Cerebellar nuclear complex (tissue), 1 donor: ENCODE measurements at places on chromosomes 4 and X.
A peak's percentile ranks its signal among the peaks of the same experiment; 100 is the strongest.

GRCh38 chrX:66004928-66005829 lies 34.7 kb downstream of the VSIG4 start:
- no peak for DNase-seq

GRCh38 chr4:85864259-85865205 lies 389.6 kb downstream of the ARHGAP24 start:
- no peak for DNase-seq

- DNase-seq: no peak
Observed at GRCh38 chr4:41256131-41256739, 493 bp upstream of the UCHL1 start.

GRCh38 chr4:24765376-24765988 lies 29.9 kb upstream of the SOD3 start:
- no peak for DNase-seq

DNA sequence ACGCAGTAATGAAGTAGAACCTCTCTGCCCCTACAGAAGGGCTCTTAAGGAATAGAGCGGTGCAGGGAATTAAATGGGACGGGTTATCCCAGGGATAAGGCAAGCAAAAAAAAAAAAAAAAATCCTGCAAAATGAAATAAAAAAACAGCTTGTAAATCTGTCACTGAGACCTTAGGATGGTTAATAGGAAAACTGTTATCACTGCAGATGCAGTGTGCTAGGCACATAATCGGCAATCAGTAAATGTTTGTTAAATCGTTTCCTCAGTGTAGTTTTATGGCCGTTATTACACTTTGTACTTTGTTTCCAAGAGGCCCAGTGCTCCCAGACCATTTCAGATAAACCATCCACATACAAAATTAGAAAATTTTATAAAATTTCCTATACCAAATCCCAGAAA lies 1.0 kb downstream of the HNRNPH2 start:
- DNase-seq: no peak

DNA sequence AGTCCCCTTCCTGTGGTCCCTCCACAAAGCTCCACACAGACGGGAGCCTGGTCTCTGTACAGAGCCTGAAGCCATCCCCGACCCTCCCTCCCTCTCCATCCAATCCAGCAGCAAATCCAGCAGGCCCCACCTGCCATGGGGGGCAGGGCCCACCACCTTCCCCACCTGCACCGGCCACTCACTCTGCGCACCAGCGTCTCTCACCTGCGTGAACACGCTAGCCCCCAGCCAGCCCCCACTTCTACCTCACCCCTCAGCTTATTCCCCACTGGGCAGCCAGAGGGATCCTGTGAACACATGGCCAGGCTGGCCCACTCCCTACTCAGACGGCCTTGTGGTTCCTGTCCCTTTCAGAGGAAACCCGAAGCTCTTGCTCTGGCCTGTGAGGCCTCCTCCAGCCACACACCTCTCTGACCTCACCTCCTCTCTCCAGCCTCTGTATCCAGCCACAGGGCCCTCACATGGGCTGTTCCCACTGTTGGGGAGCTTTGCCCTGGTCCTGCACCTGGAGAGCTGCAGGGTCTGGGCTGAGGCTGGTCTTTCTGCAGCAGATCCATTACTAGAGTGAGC lies 70.9 kb downstream of the WFS1 start:
- no peak for DNase-seq

- no peak for DNase-seq
Observed at GRCh38 chrX:1529756-1530155, 7.2 kb downstream of the P2RY8 start.

GRCh38 chr4:28179126-28179525 lies 1318.5 kb downstream of the STIM2 start:
- no peak for DNase-seq

DNA sequence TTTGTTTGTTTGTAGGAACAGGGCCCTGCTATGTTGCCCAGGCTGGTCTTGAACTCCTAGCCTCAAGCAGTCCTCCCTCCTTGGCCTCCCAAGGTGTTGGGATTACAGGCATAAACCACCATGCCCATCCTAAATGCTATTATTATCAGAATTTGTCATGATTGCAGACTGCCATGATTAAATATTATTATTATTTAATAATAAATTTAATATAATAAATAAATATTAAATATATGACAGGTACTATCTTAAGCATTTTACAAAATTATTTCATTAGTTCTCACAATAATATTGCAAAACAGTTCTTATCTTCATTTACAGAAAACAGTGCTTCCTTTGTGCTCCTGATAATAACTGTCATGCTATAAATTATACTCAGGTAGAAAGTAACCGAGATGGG lies 133.4 kb upstream of the JADE1 start:
- DNase-seq: no peak

DNA sequence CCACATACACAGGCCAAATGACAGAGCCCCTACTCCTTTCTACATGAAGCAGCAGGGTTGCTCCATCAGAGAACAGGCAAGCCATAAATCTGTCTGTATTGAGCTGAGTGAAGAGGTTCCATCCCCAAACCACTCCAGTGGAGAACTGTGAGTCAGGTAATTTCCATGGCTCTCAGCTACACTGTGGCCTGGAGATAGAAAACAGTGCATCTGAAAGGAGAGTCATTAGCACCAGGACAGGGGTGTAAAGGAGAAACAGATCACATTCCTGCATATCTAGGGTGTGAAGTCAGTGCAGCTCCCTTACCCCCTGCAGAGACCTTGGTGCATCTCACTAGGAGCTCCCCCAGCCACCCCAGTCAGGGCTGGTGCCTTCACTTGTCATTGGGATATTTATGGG lies 314.7 kb downstream of the CHIC1 start:
- no peak for DNase-seq

GRCh38 chrX:70046978-70047377 lies 2.8 kb downstream of the AWAT2 start:
- no peak for DNase-seq

- no peak for DNase-seq
Observed at GRCh38 chrX:30489323-30489722, 88.2 kb downstream of the TASL start.

GRCh38 chr4:26746802-26747213 lies 113.8 kb upstream of the STIM2 start:
- no peak for DNase-seq

GRCh38 chr4:41196633-41197332 lies 17.6 kb downstream of the APBB2 start:
- no peak for DNase-seq

GRCh38 chrX:133402042-133402453 lies 13.2 kb downstream of the GPC4 start:
- DNase-seq: no peak

- DNase-seq: no peak
Observed at GRCh38 chrX:132409780-132410556, 78.9 kb downstream of the MBNL3 start.

GRCh38 chr4:37225778-37226177 lies 18.8 kb upstream of the NWD2 start:
- DNase-seq: no peak

DNA sequence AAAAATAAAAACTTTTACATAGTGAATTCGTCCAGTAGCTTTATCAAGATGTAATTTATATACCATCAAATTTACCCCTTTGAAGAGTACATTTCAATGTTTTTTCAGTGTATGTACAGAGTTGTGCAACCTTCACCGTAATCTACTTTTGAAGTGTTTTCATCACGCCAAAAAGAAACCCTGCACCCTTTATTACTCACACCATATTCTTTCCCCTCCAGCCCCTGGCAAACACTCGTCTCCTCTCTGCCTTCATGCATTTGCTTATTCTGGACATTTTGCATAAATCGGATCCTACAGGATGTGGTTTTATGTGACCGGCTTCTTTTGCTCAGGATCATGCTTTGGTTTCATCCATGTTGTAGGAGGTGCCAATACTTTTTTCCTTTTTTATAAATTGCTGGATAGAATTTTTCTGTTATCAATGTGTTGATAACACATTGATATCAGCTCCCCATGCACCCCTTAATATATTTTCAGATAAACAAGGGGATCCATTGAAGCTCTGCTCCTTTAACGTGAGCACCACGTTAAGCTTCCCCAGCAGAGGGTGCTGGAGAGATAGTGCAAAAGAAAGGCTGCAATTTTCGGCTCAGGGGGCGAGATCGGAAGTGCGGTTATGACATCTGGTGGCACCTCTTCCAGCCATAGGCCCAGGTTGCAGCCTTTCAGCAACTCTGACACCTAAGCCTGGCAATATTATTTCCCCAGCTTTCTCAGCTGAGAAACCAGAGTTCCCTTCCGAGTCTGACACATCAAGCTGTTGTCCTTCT lies 100.1 kb upstream of the VCX3B start:
- no peak for DNase-seq

- DNase-seq: no peak
Observed at GRCh38 chrX:16347968-16348670, 180.8 kb downstream of the MAGEB17 start.

GRCh38 chrX:150694738-150695410 lies 1.7 kb downstream of the MTMR1 start:
- DNase-seq: no peak

DNA sequence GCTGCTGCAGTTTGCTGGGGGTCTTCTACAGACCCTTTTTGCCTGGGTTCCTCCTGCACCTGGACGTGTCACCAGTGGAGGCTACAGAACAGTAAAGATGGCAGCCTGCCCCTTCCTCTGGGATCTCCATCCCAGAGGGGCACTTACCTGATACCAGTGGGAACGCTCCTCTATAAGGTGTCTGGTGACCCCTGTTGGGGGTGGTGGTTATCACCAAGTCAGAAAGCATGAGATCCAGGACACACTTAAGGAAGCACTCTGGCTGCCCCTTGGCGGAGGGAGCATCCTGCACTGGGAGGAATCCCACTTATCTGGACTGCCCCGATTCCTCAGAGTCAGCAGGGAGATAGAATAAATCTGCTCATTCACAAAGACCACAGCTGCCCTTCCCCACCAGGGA lies 218.9 kb upstream of the GALNTL6 start:
- DNase-seq: no peak

DNA sequence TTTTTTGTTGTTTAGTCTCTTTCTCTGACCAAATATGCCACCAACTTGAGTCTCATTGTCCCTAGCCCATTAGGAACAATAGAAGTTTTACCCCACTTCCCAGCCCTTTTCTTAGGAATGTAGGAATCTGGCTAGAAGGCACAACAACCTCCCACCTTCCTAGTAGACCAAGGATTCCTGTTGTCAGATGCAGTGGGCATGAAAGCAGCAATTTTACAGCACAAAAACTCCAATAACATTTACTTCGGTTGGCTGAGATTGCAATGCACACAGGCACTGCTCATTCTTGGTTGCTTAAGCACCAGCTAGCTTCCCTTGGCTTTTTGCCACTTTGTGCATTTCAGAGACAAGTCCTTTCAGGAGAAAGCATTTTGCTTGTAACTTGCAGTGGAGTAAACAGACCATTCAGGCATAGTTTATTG lies 312.8 kb downstream of the TENM3 start:
- no peak for DNase-seq

- no peak for DNase-seq
Observed at GRCh38 chr4:107902715-107903114, 28.6 kb upstream of the CYP2U1 start.

- no peak for DNase-seq
Observed at GRCh38 chr4:84597450-84597849, 14.5 kb downstream of the CDS1 start.

GRCh38 chr4:93828995-93829819 lies 654 bp downstream of the ATOH1 start:
- DNase-seq: no peak

GRCh38 chr4:6268650-6269615 lies 717 bp upstream of the WFS1 start:
- DNase-seq: no peak

DNA sequence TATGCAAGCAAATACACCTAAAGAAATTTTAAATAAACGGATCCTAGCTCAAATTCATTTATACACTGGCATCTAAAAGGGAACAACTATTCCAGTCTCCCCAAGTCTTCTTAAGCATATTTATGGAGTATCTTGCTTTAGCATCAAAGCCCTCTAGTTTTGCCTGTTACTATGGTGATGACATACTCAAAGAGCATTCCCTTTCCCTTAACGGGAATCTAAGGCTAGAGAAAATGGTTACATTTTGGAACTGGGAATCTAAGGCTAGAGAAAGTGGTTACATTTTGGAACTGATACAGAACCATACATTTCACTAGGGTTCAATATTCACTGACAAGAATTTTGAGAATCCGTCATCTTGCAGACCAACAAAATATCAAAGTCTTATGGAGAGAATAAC lies 271.2 kb downstream of the CHIC1 start:
- no peak for DNase-seq

- no peak for DNase-seq
Observed at GRCh38 chr4:124157396-124158083, 555.0 kb downstream of the ANKRD50 start.

GRCh38 chr4:1241466-1241935 lies 7.4 kb downstream of the CTBP1 start:
- DNase-seq: no peak

DNA sequence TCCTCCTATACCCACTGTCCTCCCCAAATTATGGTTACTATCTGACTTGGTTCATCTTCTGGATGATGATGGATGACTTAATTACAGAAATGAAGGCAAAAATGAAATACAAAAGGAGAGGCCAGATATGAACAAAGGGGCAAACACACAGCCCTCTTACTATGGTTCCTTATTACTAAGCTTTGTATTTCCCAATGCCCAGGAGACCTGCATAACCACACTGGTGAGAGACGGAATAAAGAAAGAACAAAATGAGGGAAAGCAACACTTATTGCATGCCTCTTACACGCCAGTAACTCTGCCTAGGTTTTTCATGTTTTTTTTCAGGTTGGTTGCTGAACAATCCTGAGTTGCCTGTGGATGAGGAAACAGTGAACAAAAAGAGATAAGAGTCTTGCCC lies 120.5 kb downstream of the SLC10A7 start:
- DNase-seq: no peak

GRCh38 chrX:110341189-110342035 lies 17.2 kb upstream of the RTL9 start:
- no peak for DNase-seq

DNA sequence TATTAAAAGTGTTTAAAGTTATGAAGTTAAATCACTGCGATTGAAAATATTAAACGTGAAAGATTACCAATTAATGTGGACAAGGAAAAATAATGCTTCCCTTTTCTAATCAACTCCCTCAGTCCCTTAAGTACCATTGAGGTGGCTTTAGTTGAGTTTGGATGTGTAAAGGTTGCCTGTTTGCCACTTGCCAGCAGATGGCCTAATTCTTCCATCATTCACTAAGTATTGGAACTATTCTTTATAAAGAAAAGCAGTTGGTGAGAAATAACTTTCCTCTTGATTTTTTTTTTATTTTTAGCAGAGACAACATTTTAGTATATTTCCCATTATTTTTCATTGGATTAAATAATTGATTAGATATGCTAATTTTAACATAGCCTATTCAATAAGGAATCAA lies 295.9 kb upstream of the TACR3 start:
- no peak for DNase-seq

GRCh38 chr4:149409555-149409962 lies 406.1 kb downstream of the IQCM start:
- DNase-seq: no peak

DNA sequence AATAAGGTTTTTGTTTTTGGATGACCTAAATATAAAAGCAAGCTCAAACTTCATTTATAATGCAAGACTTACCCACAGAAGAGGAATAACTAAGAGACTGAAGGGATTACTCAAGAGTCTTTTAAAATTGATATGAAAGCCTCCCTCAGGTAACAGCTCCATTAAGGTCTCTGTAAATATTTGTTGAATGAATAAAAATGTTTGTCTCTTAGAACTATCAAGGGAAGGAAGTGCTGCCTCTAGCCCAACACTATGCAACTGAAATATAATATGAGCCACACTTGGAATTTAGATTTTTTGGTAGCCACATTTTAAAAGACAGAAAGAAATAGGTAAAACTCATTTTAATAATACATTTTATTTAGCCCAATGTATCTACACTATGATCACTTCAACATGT lies 127.8 kb downstream of the SH3RF1 start:
- DNase-seq: no peak

GRCh38 chr4:3047464-3048286 lies 26.7 kb downstream of the HTT-AS start:
- peak; percentile 12 for DNase-seq
